ENCODE measurements at places on chromosomes 5 and 9.

DNA sequence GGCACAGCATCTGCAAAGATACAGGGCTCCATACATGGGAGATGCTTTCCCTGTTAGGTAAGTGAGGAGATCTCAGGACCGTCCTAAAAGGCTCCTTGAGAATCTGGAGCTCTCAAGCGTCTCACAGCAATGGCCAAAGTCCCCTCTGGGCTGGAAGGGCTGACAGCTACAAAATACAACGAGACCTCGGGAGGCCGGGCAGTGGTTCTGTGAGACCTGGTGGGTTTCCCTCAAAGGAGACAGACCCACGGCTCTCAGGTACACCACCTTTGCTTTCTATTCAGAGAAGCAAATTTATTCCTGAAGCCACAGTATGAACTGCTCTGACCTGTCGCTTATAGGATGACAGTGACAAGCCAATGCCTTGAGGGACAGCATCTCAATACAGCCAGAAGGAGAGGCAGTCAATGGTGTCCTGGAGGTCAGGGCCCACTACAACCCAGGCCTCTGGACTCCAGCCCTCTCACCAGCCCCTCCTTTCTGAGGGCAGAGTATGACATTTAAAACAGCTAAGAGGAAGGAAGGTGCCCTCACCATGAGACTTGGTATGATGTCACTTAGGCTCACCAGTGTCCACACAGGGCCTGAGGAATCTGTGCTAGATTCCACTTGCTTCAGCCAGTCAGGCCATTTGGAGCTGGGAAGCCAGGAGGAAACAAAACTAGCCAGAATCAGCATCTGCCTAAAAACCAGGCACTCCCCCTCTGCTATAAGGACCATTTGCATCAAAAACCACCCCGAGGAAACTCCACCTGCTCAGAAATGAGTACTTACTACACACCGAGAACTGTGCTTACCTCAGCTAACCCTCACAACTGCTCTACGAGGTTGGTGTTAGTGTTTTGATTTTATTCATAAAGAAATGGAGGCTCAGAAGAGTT lies 86.5 kb upstream of the FSTL4 start:
- DNase-seq = no peak

GRCh38 chr9:113523421-113524141 lies 60.1 kb downstream of the RGS3 start:
- no peak for DNase-seq

DNA sequence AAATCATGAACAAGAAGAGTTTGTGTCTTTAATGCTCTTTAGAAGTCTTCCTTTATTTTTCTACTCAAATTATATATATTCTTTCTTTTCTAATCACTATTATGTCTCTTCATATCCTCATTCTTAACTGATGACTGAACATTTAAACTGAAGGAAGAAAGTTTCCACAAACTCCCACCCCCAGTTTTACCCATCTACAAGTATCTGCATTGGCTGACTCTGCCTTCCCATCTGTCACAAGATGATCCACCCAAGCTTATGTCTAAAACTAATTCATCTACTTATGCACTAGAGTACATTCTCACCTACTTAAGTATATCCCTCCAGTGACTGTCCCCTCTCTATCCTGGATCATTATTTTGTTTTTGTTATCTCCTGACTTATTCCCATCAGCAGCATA lies 344.5 kb downstream of the PRR16 start:
- no peak for DNase-seq

DNA sequence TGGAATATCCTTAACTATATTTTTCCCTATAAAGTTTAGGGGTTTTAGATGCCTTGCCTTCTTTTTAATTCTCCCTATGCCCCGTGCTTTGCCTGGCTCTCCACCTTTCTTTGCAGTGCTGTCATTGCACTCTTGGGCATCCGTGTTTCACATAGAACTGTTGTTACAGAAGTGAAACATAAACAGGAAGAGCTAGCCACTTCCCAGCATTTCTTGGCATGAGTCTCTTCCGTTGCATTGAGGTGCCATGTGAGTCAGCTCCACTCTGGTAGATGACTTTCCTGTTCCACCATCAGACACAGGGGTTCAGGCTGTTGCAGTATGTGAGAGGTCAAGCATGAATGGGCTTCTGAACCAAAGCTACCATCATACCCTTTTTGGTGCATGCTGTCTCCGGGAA lies 73.4 kb downstream of the ANGPTL2 start:
- no peak for DNase-seq

GRCh38 chr5:117982691-117983090 lies 1005.7 kb downstream of the DTWD2 start:
- DNase-seq = no peak

DNA sequence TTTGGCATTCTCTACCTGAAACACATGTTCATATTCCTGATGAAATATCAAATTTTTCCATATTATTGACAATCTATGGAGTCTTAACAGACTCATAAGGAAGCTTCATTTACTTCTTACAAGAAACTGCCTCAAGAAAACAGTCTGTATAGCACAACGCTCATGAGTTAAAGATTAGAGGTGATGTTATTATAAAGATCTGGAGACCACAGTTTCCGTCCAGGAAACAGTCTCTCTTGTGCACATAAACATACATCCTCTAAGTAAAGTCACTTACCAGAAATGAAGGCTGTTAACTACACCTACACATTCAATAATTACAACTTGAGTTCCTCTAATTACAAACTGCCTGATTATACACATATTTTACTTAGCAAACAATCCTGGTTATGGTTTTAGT lies 86.9 kb downstream of the RAPGEF6 start:
- DNase-seq = no peak

DNA sequence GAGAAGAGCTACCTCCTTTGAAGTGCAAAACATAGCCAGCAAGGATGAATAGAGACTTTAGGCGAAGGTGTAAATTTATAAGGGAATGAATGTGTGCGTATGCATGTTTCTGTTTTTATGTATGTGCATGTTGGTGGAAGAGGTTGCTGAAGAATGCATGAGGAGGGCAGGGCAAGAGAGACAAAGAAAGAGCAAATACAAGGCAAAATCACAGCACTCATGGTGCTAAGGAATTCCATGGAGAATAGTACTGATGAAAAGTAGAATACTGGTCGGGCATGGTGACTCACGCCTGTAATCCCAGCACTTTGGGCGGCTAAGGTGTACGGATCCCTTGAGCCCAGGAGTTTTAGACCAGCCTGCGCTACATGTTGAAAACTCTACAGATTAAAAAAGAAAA lies 762.1 kb upstream of the PTPRD start:
- no peak for DNase-seq

GRCh38 chr9:130640681-130641080 lies 23.7 kb upstream of the PRDM12 start:
- no peak for DNase-seq

DNA sequence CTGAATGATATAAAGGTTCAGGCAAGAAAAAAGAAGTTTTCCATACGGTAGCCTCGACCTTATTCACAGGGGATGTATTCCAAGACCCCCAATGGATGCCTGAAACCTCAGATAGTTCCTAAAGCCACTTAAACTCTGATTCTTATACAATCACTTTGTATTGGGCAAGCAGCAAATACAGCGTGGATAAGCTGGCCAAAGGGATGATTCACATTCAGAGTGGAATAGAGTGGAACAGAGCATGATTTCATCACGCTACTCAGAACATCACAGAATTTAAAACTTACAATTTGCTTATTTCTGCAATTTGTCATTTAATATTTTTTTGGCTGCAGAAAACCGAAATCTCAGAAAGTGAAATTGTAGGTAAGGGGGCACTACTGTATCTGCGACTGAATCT lies 40.5 kb upstream of the CDH18 start:
- DNase-seq = no peak

GRCh38 chr5:133382661-133383579 lies 229.4 kb downstream of the FSTL4 start:
- no peak for DNase-seq

GRCh38 chr9:5264219-5264595 lies 33.0 kb downstream of the INSL4 start:
- no peak for DNase-seq

DNA sequence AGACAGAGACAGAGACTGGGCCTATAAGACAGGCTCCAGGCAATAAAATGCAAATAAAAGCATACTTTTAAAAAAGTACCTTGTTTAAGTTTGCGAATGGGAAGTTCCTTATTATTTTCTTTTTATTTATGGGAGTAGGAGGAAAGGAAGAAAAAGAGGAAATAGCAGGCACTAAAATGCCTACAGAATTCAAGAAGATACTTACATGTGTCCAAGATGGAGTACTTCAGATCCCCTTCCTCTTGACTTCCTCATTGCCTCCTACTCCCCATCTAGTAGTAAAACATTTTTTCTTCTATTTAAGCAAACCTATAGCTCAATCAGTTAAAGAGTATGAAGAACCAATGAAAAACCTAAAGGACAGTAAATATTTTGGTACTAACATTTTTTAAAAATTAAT lies 24.8 kb downstream of the GKAP1 start:
- DNase-seq = no peak

- no peak for DNase-seq
Observed at GRCh38 chr9:37999588-38000189, 69.3 kb downstream of the SHB start.

- no peak for DNase-seq
Observed at GRCh38 chr5:25435882-25436281, 791.1 kb upstream of the CDH10 start.

GRCh38 chr5:86689103-86689729 lies 71.5 kb downstream of the COX7C start:
- no peak for DNase-seq

DNA sequence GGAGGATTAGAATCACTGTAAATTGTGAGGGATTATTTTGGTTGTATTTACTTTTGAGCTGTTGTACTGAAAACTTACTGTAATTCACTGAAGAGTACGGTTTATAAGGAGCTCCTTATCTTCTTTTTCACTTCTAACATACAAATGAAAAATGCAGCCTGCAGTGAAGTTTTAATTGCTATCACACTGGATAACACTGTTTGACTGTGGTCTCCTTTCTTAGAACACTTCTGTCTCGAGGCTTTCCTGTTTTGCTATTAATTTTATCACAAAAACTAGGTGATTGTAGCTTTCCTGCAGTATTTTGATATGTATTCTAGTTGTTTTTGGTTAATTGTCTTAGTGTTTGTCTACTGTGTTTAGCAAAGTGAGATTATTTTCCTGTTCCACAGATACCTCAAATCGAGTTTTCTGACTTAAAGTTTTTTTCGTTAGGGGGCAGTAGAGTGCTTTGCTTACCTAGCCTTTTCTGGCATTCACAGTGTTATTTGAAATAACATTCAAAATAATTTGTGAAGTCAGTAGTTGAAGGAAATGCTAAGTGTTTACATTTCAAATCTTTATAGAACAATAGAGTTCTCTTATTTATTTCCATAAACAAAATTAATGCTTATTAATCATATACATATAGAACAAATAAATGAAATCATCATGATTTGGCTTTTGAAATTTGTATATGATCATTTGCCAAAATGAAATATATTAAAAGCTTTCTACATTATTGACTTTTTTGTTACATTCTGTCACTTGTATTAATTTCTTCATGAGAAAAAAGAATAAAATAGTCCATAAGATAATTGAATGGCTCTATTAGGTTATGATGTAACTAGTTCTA lies 52.9 kb downstream of the COMMD10 start:
- DNase-seq = no peak

GRCh38 chr9:136181784-136182419 lies 23.0 kb downstream of the LHX3 start:
- no peak for DNase-seq

GRCh38 chr5:77627869-77628674 lies 10.4 kb downstream of the OTP start:
- DNase-seq = no peak

DNA sequence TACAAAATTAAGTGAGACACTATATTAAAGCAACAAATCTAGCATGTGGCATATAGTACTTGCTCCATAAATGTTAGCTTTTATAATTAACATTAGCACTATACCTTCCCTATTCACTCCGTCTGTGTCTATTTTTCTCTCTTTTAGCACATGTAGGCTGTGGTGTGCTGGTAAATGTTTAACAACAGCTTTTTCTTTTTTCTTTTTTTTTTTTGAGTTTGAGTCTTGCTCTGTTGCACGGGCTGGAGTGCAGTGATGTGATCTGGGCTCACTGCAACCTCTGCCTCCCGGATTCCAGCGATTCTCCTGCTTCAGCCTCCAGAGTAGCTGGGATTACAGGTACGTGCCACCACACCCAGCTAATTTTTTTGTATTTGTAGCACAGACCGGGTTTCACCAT lies 62.1 kb downstream of the SPRY4 start:
- no peak for DNase-seq

GRCh38 chr9:107308461-107308860 lies 25.4 kb downstream of the RAD23B start:
- DNase-seq = no peak

DNA sequence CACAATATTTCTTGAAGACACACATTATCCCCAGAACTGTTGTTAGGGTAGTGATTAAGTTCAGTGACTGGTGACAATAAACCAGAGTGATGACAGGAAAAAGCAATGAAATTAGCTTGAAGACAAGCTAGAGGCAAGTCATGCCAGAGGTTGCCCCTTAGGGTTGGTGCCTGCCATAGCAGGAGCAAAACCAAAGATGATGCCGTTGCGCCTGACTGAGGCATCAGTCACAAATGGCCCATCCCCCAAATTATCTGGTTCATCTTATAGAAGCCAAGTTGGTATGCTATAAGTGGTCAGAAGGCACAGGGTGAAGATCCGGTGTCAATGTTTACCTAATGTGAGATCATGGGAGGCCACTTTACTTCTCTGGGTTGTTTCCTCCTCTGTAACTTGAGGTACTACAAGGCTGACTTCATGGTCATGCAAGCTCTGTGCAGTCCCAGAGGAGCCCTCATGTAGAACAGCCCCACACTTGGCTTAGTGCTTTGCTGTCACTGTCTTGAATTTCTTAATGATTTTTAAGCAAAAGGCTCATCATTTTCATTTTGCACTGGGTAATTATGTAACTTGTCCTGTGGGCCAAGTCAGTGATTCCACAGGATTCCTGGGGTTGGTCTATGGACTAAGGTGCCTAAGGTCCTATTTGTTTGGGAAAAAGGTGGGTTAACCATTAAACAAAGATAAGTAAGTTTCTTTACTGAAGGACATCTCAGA lies 211.3 kb downstream of the MAN2A1 start:
- no peak for DNase-seq

- DNase-seq = no peak
Observed at GRCh38 chr9:126752376-126752775, 52.5 kb upstream of the ZBTB43 start.

GRCh38 chr5:136781464-136781863 lies 416.1 kb upstream of the TRPC7 start:
- no peak for DNase-seq

Measured in GOT3 (cell line).